ENCODE measurements at places on chromosomes 3 and 15.

DNA sequence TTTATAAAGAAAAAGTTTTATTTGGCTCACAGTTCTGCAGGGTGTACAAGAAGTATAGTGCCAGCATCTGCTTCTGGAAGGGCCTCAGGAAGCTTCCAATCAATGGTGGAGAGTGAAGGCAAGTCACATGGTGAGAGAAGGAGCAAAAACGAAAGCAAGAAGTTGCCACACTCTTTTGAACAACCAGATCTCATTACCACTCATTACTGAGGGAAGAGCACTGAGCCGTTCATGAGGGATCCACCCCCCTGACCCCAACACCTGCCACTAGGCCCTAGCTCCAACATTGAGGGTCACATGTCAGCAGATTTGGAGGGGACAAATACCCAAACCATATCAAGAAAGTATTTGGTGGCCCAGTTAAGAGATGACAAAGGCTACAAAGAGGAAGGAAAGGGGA, 239.3 kb upstream of the UBE2E1 start:
- DNase-seq: no peak

DNA sequence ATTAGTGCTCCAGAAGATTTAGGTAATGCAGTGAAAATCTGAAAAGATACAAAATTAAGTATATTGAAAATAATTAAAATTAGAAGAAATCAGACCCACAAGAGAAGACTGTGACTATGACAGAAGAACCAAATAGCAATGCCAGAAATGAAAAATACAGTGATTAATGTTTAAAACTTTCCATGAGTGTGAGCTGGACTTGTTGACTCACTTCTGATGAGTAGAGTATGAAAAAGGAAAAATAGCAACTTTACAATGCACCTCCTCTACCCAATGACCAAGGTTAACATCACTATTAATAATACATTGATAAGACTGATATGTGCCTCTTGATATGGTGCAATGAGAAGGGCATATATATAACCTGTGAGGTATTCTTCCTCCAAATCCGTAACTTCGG, 39.3 kb upstream of the SLC22A13 start:
- no peak for DNase-seq

- DNase-seq: no peak
These were observed 154.1 kb downstream of the FGF12 start for GRCh38 chr3:192573240-192573639.

DNA sequence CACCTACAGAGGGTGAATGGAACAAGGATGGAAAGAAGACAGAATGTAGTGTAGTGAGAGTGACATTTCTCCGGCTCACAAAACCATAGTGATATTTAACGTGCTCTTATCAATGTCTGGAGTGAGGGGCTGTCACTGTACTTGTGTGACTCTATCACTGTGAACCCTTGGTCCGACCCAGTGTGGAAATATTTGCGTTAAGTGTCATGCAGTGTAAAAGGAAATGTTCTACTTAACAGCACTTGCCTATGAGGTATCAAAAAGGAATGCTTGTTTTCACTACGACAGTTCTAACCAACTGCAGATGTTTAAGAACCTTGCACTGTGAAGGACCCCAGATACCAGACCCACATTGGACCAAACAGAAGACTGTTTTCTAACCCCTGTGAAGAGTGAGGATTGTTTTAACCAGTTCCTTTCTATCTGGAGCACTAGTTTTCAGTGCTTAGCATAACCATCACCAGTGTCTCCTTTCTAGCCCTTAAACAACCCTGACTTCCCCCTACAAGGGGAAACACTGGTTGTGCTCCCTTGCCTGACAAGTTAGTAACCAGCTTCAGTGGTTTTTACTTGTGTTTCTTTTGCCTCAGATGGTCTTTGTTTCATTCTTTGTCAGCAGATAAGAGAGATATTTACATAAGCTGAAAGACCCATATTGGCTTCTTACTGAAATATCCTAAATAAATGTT, 144.7 kb upstream of the ABHD17C start:
- DNase-seq: no peak

- DNase-seq: no peak
These were observed 52.9 kb upstream of the TBC1D23 start for GRCh38 chr3:100207886-100208285.

GRCh38 chr15:86608461-86609205, 529.0 kb downstream of the AGBL1 start:
- DNase-seq: no peak

DNA sequence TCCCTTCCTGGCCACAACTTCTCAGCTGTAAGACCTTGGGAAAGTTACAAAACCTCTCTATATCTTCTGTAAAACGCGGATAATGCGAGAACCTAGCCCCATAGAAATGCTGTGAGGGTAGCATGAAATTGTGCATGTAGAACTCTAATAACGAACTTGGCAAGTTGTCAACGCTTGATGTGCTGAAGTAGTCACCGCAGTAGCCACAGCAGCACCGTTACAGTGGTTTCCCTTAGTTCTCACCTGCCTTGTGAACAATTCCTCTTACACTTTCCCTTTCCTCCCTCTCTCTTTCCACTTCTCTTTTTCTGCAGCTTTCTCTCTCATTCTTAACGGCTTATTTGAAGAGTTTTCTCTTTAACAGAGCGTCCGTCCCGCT, 447 bp upstream of the SHQ1 start:
- no peak for DNase-seq

GRCh38 chr3:152321200-152321954, 52.6 kb downstream of the MBNL1 start:
- no peak for DNase-seq

GRCh38 chr15:31387092-31387478, 60.5 kb downstream of the KLF13 start:
- no peak for DNase-seq

GRCh38 chr3:6425289-6425820, 435.6 kb upstream of the GRM7 start:
- no peak for DNase-seq

DNA sequence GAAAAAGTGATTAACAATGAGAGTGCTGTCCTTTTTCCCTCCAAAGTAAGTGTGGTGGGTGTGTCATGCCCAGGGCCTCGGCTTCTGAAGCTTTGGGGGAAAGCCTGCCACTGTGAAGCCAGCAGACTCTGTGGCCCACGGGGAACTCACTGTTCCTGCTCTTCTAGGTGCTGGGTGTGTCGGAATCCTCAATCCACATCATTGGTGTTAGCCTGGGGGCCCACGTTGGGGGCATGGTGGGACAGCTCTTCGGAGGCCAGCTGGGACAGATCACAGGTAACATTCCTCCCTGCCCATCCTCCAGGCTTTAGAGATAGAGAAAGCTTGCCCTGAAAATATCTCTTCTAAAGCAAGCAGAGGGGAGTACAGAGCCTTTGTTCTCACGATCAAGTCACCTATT, 11.6 kb downstream of the PLA1A start:
- DNase-seq: no peak

Data from retina (tissue), 1 donor.